DMS153 (cell line): ENCODE measurements at places on chromosomes 6 and 20.

- no peak for DNase-seq
These were observed 9.8 kb downstream of the RGS17 start for GRCh38 chr6:153121311-153121710.

DNA sequence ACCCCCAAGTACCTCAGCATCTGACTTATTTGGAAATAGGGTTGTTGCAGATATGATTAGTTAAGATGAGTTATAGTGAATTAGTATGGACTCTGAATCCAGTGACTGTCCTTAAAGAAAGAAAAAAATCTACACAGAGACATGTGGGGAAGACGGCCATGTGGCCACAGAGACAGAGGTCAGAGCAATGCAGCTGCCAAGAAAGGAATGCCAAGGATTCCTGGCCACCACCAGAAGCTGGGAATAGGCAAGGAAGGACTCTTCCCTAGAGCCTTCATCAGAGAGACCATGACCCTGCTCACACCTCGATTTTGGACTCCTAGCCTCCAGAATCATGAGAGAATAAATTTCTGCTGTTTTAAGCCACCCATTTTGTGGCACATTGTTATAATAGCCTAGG, 81.8 kb downstream of the FYN start:
- no peak for DNase-seq

- no peak for DNase-seq
These were observed 908.5 kb upstream of the MANEA start for GRCh38 chr6:94668876-94669275.

GRCh38 chr20:44120676-44121425, 66.1 kb downstream of the JPH2 start:
- no peak for DNase-seq

DNA sequence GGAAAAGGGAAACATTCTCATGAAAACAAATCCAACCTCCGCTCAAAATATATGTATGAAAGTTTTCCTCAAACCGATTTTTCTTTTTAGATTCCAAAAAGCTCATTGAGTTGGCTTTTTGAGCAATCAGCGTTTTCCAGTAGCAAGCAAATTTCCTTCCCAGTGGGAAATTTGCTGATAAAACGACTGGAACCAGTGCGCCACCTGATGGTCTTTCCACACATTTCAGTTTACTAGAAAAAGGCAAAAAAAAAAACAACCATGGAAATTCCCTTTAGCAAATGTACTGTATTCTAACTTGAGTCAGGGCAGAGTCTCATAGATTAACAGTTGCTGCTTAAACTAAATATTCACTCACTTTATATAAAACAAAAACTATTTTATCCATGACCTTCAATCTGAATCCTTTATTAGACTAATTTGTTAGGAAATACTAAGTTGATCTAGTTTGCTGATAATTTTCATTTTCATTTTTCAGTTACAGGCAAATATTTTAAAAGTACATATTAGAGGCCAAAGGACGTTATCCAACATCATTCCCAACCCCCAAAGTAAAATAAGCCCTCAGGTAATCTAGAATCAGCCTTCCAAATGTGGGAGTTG, 271.5 kb downstream of the FOXA2 start:
- peak; percentile 22 for DNase-seq

GRCh38 chr6:68572975-68573374, 62.1 kb upstream of the ADGRB3 start:
- DNase-seq, result no peak

- DNase-seq, result peak; percentile 82
These were observed 35.6 kb upstream of the SLCO4A1 start for GRCh38 chr20:62606551-62607201.

DNA sequence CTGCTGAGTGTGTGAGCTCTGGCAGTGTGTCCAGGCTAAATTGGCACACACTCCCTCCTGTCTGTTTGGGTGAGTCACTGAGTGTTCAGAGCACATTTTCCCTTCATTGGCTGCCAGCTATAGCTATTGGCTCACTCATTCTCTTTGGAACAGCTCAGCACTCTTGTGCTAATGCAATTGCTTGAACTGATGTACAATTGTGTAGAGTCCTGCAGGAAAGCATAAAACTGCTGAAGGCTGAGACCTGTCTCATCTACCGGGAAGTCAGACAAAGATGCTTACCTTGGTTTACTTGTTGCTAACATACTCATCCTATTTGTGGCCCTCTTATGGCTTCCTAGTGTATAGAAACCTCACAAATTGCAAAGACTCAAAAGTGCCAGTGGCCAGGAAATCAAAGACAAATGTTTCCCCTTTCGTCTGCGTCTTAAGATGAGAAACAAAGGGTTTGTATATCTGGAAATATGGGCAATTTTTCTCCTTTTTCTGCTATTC, 351.0 kb downstream of the BCKDHB start:
- DNase-seq, result no peak

DNA sequence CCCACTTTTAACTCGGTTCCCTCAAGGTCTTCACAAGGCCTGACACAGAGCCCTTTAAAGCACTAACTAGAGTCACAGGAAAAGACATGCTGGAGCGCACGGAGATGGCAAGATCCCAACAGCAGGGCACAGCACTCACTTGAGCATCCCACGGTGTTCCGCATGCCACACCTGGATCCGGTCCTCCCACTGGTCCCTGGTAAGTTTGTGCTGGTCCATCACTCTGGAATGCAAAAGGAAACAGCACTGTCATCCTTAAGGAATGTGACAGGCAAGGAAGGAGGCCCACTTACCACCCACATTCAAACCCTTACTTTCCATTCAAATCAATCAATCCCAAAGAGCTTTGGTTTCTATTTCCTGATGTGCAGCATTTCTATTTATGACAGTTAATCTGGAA, 34.7 kb downstream of the EZR start:
- DNase-seq, result no peak

DNA sequence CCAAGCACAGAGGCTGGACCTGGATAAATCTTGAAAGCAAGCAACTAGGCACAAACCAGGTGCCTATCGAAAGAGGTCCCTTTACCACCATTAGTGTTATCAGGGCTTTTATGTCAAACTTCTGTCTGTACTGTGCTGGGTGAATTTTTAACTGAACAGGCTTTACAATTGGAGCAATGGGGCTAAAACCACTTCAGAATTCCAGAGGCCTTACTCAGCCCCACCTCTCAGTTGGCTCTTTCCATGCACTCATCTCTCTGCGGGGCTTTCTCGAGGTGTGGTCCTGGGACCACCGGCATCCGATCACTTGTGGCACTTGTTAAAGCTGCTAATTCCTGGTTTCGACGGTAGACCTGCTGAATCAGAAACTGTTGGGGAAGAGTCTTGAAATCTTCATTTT, 232.5 kb downstream of the SOX4 start:
- no peak for DNase-seq

GRCh38 chr6:30091577-30092381, 16.2 kb upstream of the RNF39 start:
- no peak for DNase-seq

GRCh38 chr6:105452924-105453756, 50.3 kb upstream of the PREP start:
- no peak for DNase-seq

DNA sequence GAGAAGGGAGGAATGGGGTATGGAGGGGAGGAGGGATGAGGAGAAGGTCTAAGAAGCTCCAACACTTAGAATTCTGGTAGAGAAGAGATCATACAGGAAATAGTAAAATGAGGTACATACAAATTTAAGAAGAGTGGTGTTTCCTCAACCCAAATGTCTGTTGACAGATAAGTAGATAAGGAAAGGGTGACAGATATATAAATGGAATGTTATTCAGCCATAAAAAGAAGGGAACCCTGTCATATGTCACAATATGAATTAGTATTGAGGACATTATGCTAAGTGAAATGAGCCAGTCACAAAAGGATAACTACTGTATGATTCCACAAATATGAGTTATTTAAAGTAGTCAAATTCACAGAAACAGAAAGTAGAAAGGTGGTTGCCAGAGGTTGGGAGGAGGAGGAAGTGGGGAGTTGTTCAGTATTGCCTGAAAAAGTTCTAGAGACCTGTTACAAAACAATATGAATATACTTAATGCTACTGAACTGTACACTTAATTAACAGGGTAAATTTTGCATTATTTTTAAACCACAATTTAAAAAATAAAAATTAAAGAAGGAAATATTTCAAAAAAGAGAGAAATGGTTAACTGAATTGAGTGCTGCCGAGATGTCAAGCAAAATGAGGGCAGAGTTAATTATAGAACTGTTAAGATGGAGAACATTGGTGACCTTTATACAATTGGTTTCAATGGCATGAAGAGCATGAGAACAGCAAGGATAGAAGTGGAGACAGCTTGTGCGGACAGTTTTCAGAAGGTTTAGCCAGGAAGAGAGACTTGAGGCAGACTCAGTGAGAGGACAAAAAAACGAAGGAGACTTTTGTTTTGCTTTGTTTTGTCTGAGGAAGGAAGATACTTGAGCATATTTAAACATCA, 47.6 kb upstream of the ADGRF4 start:
- no peak for DNase-seq

DNA sequence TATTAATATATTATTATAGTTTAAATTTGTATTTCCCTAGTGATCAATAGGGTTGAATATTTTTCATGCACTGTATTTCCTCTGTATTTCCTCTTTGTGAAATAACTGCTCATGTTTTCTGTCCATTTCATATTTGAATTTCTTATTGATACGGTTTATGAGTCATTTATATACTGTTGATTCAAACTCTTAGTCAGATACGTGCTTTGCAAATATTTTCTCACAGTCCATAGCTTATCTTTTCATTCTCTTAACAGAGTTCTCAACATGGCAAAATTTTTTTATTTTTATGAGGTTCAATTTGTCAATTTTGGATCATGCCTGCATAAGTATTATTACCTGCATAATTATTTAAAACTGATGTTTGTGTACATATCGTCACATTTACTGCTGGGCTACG, 329.6 kb downstream of the HAO1 start:
- no peak for DNase-seq

GRCh38 chr20:33419140-33419974, 18.0 kb upstream of the CDK5RAP1 start:
- DNase-seq, result no peak

DNA sequence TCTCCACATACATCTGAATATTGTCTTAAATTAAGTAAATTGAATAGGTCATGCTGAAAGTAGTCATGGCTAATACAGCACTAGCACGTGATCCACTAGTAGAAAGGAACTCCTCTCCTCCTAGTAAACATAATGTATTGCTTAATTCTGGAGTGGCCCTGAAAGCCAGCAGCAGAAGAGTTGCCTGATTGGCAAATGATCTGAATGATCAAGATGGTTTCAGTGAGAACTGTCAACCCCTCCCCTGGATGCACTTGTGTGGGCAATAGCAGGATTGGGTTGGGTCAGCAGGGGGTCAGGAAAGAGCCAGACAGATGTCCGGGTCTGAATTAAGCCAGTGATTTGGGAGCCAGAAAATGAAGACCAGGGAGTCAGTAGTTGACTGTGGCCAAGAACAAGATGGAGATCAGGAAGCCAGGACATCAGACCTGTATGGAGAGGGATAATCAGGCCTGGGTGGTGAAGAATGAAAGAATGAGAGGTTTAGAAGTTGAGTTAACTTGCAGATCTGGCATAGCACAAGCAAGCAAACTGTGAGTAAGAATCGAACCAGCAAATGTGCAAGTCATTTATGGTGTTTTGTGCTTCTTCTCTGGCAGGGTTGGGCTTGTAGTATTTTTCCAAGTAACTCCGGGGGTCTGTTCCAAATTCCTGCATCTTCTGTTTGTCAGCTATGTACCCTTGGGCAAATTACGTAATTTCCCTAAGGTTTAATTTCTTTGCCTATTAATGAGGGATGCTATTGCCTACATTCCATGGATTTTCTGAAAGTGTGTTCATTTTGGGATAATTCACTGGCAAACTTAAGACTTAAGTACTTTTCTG, 304.9 kb downstream of the CD109 start:
- no peak for DNase-seq

- no peak for DNase-seq
These were observed 40.3 kb upstream of the OGFRL1 start for GRCh38 chr6:71248306-71248765.

GRCh38 chr20:35303735-35304491, 11.7 kb upstream of the FAM83C start:
- peak; percentile 86 for DNase-seq

- DNase-seq, result no peak
These were observed 35.8 kb upstream of the LGSN start for GRCh38 chr6:63355632-63356031.

GRCh38 chr20:46119028-46119546, 973 bp downstream of the CD40 start:
- DNase-seq, result no peak

GRCh38 chr6:37473364-37474095, 26.2 kb downstream of the CCDC167 start:
- no peak for DNase-seq

- no peak for DNase-seq
These were observed 71.9 kb downstream of the MDGA1 start for GRCh38 chr6:37625591-37626374.

DNA sequence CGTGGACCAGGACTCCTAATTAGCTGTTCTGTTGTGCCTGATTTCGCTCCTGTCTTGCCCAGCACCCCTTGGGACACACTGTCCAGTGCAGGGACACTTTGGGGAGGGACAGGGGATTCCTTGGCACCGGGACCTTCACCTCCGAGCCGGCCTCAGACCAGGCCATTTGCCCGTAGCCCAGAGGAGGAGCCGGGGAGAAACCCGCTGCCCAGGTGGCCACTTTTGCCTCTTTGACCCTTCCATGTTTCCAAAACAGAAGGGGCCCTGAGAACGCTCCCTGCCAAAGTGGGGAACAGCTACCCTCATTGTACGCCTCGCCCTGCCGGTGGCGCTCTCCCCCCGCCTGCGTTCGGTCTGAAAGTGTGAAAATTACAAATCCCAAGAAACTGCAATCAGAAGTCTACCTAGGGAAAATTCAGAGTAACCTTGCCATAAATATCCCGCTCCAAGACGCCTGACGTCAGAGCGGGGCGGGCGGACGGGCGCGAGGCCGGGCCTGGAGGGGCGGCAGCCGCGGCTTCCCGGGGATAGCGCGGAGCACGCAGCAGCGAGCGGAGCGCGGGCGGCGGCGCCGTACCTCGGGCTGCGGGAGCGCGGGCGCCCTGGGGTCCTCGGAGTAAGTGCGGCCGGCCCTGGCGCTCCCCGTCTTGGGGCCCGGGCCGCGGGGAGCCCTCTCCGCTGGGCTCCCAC, at the start of gene DAAM2:
Gene DAAM2, plus strand, starts transcription at position 527 of the 690 bp plus-strand sequence. CDS start 63,927 bp downstream, outside the sequence.
- peak; percentile 1 for DNase-seq

DNA sequence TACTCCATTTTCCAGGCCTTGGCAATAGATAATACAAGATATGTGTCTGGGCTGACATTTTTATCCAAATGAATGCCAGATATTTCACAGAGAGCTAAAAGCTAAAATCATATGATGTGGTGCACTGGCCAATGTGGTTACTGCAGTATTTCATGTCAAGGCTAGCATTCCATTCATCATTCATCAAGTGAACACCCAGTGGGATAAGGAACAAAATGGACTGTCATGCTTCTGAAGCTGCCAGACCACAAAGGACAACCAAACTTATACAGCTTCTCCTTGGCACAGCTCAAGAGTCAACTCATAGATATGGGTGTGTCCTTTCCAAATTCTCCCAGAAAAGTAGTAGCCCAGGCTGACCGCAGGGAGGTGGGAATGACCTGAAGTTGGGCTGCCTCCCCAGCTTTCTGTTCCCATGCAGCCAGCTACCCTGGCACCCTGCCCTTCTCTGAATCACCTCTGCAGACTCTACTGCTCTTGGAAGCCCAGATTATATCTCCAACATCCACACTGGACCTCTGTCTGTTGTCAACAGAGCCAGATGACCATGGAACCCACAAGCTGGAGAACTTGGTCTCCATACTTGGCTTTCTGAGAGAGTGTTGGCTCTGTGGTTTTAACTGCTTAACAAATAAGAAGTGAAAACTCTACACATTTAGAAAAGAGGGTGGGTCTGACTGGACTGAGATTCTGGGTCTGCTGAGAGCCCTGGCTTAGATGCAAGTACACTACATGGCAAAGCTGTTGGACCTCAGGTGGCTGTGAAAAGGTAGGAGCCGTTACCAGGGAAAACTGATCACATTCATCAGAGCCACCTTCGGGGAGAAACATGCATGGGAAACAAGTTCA, 122.8 kb downstream of the ALDH8A1 start:
- no peak for DNase-seq
